Spleen (tissue), 13 donors: ENCODE measurements at places on chromosomes 12 and 14.

GRCh38 chr14:64879635-64880220 lies at the start of gene SPTB:
Gene SPTB (minus strand): TSS chr14:64879907. CDS start chr14:64823094, 56,813 bp downstream.
- peak; percentile 81 for DNase-seq

- no peak for DNase-seq
These were observed at the start of gene IKZF4 for GRCh38 chr12:56020423-56021184. Gene IKZF4 (plus strand): TSS chr12:56021043. CDS start chr12:56021494, 451 bp downstream.

- no peak for DNase-seq
These were observed 18.0 kb upstream of the NRDE2 start for GRCh38 chr14:90349739-90350138.

- no peak for DNase-seq
These were observed 1.8 kb downstream of the ISCA2 start for GRCh38 chr14:74495356-74495755.

DNA sequence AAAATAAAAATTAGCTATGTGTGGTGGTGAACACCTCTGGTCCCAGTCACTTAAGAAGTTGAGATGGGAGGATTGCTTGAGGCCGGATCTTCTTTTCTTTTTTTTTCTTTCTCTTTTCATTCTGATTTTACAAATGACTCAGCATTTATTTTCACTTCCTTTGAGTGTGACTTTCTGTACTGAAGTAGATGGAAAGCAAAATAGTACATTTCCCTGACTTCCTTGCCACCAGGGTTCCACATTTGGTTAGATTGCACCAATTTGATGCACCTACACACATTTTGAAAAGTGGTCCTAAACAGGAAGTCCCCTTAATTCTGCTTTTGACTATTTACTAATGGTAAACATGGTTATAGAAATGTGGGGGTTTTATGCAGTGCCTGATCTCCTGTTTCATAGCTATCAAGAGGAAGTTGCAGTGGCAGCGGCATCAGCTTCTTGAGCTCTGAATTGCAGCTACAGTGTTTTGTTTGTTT lies 13.0 kb upstream of the LEMD3 start:
- DNase-seq = no peak

DNA sequence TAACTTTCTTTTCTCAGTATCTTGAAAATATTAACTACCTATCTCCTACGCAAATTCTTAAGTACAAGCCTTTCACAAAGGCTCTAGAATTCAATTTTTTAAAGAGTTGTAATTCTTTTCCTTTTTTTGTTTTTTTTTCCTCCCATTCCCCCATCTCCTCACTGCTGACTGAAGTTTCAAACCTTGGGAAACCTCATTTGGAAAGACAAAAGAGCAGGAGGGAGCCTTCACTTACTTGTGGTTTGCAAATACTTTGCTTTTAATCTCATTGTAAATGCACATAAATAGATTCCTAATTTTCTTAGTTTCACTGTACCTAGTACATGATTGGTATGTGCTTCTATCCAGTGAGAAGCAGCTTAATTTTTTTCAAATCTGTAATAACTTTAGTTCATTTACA lies 15.8 kb upstream of the PTGDR start:
- DNase-seq = no peak

DNA sequence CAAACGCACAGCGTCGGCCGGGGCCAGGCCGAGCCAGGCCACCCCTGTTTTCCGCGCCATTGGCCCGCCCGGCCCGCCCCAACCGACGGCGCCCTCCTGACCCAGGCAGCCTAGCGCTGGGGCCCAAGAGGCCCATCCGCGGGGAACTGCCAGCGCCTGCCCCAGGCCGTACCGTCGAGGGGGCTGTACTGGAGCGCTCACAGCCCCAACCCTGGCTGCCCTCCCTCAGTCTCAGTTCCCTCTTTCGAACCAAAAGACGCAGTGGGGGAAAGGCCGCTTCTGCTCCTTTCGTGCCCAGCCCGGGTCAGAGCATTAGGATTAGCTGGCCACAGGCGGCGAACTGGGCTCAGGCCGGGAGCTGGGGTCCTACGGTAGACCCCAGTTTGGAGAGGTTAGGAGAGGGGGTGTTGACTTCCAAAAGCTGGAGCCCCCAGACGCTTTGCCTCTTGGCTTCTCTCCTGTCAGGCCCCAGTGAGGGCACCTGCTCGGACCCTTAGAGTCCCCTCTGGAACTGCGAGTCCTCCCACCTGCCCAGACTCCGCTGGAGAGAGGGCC lies 1.9 kb downstream of the NKX2-1 start:
- no peak for DNase-seq

GRCh38 chr12:76445462-76445861 lies 97.2 kb upstream of the BBS10 start:
- DNase-seq = no peak

DNA sequence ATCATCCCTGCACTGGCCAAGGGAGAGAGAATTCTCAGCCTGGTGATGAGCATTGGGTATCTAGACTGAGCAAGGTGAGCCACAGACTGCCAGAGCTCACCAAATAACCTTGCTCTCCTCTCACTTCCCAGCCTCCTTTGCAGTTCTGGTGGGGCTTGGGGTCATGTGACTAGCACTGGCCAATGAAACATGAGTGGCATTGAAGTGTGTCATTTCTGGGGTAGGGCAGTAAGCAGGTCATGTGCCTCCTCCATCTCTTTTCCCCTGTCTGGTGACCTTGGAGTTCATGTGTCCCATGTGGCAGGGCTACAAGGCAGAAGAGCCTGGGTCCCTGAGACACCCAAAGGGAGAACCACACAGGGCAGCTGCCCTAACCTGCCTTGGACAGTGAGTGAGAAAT lies 3.6 kb upstream of the KRT72 start:
- no peak for DNase-seq

DNA sequence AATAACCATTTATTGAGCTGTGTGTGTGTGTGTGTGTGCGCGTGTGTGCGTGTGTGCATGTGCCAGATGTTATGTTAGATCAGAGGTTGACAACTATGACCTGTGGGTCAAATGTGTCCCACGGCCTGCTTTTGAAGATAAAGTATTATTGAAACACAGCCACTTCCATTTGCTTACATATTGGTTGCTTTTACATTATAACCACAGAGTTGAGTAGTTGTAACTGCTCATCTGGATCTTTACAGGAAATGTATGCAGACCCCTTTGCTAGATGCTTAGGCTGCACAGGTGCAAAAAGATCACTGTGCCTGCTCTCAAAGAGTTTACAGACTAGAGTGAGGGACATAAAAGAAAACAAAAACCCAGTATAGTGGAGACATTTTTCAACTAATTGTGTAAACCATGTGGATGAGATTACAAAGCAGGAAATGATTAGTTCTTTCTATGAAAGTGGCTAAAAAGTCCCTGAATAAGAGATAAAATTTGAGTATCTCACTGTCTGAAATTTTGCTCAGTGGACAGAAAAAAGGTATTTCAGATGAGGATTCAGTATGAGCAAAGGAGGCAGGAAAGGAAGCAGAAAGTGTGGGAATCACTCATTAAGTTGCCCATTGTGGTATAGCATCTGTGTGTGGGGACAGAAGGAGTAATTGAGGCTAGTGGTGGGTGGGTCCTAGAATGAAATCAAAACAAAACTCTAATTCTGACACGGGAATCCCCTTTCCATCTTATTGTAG lies 188.4 kb downstream of the PAH start:
- no peak for DNase-seq

GRCh38 chr12:49646331-49646830 lies 23.0 kb downstream of the PRPF40B start:
- DNase-seq = peak; percentile 67
